ENCODE measurements at places on chromosomes 5 and 9.

GRCh38 chr9:4146293-4146692, 153.6 kb downstream of the GLIS3 start:
- no peak for DNase-seq

DNA sequence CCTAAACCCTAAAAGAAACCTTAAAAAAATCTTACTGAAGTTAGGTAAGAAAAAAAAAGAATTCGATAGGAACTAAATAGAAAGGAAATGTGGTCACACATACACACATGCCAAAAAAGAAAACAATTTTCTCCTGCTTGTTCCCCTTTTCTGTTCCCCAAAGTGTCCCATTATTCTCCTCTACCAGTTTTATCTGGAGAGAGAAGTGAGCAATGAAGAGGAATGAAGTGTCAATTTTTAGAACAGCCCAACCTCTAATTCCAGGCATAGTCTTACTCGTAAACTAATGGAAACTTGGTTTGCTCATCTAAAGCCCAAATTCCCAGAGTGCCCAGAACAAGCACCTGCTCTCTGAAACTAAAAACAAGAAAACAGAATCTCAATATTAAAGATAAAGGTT, 26.1 kb downstream of the AP3B1 start:
- DNase-seq: no peak

DNA sequence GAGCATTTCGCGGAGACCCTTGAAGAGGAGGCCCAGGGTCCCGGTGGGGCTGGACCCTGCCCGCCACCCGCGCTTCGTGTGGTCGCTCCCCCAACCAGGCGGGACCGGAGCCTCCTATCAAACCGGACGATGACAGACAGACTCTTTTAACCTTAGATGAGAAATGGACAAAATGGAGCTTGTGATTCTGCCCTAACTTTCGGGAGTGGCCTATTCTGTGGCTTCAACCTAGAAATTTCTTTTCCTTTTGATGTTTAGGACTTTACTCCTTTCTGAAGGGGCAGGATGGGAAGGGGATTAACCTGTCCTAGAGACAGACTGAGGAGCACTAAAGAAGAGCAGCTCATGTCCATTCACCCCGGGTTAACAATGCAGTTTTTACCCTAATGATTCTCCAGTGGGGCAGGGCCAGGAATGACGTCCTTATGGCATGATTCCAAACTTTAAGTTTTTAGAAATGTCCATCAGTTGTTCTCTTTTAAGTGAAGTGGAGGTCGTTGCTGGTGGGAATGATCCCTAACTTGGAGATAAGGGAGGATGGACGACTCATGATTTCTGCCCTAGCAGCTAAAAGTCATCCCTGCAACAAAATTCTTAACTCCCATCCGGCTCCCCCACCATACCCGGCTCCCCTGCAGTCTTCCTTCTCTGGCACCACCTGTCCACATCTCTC, 1.0 kb downstream of the NIPSNAP3A start:
- no peak for DNase-seq

- DNase-seq: no peak
These were observed 36.7 kb downstream of the OLFML2A start for GRCh38 chr9:124813501-124814163.

All from effector memory CD8-positive, alpha-beta T cell (primary cell).